RWPE1 (cell line): ENCODE measurements at places on chromosomes 5 and 9.
A peak's percentile ranks its signal among the peaks of the same experiment; 100 is the strongest.

DNA sequence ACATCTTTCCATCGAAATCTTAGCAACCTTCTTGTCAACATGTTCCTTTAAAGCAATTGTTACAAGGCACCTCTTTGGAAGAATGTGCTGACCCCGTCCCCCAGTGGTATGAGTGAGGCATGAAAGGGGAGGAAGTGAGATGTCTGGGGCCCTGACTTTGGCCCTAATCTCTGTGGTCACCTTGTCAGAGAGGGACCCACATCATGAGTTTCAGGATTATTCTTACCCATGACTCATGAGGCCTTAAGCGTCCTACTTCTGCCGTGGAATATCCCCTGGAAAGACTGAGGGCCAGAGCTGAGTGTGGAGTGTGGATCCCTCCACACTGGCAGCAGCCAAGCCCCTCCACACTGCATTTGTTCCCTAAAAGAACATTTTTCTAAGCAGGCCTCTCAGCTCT lies 81.2 kb downstream of the FSTL4 start:
- no peak for DNase-seq

- DNase-seq: no peak
These were observed 76.6 kb upstream of the CACNA1B start for GRCh38 chr9:137801023-137801319.

DNA sequence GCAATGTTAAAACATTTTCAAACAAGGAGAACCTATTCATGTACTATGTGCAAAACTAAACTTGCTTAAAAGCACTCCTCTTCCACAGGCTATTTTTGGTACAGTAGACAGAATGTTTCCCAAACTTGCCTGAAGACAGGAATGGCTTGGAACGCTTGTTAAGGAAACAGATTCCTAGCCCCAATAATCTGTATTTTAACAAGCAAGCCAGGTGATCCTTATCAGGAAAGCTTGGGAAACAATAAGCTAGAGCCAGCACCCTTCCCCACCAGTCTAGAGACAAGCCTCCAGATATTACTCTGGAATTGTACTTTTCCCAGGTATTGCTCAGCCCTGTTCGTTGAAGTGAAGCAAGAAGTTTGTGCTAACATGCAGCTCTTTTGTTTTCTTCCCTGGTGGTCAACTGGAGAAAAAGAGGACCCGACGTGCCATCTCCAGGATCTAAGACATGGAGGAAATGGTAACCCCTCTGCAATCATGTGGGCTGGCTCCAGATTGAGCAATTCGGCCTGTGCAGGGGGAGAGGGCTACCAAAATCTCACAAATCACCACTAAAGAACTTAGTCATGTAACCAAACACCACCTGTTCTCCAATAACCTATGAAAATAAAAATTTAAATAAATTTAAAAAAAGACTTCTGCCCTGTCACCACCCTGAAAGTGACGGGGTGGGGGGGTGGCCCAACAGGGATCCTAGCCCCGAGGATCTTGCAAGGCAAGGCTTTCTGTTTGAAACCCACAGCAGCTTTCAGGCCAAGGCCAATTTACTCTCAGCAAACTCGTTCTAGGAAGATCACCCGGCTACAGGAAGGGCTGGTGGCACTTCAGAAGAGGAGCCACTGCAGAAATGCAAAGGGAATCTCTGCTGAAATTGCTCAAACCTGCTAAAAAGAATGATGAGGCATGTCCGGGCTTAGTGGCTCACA lies 48.6 kb downstream of the SHB start:
- DNase-seq: no peak

GRCh38 chr9:79390077-79390698 lies 181.6 kb upstream of the TLE4 start:
- no peak for DNase-seq

GRCh38 chr9:132163457-132163875 lies 1.6 kb downstream of the NTNG2 start:
- no peak for DNase-seq

GRCh38 chr9:18015116-18015515 lies 436.2 kb downstream of the SH3GL2 start:
- DNase-seq: no peak

- no peak for DNase-seq
These were observed 402.3 kb upstream of the CHD1 start for GRCh38 chr5:99331061-99331460.

DNA sequence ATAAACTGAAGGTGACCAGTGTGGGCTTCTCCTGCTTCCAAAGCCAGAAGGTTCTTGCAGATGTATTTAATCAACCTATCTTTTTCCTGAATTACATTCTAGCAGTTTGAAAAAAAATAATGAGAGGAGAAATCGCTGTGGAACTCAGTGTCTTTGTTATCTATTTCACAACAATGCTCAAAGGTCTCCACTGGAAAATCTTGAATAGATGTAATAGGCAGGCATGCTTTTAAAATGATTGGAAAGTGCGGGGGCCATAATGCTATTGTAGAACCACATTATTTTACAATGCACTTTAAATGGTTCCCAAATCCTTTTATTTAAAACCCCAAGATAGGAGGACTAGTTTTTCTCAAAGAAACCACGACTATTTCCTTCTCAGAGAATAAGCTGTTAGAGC lies 23.3 kb downstream of the ENC1 start:
- DNase-seq: no peak

DNA sequence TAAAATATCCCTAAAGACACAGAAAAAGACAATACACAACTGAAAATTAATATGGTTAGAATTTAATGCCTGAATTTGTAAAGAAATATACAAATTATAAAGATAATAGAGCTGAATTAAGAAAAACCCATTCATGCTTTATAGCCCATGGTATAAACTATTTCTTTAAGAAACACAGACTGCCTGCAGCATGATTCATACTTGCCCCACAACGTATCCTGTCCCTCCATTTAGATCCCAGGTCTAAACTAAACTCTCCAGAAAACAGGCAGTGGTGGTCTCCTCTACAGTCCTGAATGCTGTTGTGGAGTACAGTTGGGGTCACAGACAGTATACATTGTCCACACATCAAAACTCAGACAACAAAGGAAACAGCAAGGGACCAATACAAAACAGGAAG lies 24.8 kb downstream of the IL6ST start:
- peak; percentile 20 for DNase-seq
